ENCODE measurements at places on chromosomes 3 and 15.

DNA sequence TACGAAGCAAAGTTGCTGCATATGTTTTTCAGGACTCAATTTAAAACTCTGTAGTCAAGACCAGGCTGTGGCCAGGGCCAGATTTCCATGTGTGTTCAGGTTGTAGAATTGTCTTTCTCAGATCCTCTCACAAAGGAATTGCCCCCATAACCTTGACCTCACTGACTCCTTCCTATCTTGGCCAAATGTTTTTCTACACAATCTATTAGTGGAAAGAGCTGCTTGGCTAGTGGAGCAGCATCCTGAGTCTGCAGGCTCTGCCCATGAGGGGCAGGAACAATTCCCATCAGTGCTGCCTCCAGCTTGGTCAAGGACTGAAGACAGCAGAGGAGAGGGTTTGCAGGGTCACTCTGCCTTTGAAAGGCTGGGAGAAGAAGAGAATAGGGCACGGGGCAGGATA is 6.9 kb upstream of the TBC1D21 start:
- no peak for DNase-seq

GRCh38 chr15:52180196-52180835 is 10.9 kb downstream of the GNB5 start:
- no peak for DNase-seq

GRCh38 chr15:32134842-32135241 is 104.5 kb downstream of the CHRNA7 start:
- DNase-seq: no peak

DNA sequence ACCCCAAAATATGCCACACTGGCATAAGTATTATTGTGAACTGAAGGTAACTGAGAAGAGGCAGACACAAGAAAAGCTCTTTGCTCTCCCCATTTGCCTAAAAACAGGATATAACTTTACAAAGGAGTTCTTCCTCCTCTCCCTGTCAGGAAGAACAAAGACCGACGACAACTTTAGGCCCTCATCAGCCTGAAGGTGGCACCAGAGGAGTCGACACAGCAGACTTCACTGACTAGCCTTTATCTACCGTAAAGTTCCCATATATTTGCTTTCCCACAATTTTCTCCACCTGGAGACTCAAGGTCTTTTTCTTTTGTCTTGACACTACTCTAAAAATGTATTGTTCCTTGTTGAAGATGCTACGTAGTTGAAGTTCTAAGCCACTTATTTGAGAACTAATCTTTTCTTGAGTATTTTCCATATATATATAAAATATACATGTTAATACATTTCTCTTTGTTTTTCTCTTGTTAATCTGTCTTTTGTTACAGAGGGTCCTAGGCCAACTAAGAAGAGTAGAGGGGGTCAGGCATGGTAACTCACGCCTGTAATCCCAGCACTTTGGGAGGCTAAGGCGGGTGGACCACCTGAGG is 16.2 kb upstream of the XIRP1 start:
- DNase-seq: peak; percentile 66

DNA sequence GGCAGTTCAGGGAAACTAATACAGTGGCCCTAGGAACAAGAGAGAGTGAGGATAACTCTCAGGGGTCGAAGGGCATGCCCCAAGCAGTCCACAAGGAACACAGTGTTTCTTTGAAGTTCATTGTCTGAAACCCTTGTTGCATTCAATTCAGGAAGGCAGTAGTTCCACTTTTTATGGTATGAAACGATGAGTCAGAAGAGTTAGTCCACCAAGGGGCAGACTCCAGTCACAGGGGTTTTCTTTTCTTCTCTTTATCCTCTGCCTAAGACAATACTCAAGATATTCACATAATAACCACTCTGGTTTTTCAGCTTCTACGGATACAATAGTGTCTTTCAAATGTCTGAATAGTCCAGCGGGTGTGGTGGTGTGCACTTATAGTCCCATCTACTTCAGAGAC is 23.7 kb upstream of the TICRR start:
- no peak for DNase-seq

DNA sequence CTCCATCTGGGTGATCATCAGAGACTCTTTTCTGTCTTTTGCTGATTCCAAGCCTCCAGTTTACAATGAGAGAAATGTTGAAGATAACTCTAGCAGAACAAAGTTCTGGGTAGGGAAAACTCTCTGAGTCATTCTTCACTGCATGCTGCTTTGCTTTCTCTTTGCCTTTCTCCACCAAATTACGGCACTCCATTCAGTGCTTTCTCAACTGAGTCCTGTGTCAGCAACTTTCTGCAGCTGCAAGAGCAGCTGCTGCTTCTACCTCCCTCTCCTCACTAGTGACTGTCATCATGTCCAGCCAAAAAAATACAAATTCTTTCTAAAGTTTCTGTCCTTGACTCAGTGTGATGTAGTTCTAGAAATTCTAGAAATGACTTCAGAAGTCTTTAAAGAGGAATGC is 953.8 kb downstream of the IGSF11 start:
- no peak for DNase-seq

- DNase-seq: no peak
These were observed 619.0 kb upstream of the GOLIM4 start for GRCh38 chr3:168714609-168715240.

DNA sequence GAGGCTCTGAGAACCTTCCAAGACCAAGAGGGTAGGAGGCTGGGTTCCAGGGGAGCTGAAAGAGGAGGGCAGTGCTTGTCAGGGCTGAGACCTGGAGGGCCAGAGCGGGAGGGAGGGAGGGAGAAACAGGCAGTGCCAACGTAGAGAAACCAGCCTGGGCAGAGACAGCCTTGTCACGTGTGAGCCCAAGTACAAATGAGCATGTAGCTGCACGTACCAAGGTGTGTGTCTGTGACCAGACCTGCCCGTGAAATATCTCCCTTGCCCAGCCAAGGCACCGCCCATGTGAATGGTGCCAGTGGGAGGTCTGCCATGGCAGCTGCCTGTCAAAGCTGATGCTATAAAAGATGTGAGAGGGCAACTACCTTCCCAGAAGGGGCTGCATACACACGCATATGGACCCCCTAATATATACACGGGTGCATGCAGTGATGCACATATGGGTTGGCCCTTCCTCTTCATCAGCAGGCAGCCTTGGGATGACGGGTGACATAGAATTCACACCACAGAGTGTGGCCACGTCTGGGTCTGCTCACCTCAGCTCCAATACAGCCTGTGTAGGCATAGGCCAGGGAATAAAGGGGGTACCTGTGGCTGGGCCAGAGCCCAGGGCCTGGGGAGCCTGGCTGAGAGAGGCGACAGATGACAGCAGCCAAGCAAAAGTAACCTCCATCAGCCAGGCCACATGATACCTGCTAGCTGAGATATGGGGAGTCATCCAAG is 7.8 kb upstream of the CTDSPL start:
- DNase-seq: no peak

GRCh38 chr15:43105077-43105736 is 631 bp downstream of the UBR1 start:
- DNase-seq: no peak

DNA sequence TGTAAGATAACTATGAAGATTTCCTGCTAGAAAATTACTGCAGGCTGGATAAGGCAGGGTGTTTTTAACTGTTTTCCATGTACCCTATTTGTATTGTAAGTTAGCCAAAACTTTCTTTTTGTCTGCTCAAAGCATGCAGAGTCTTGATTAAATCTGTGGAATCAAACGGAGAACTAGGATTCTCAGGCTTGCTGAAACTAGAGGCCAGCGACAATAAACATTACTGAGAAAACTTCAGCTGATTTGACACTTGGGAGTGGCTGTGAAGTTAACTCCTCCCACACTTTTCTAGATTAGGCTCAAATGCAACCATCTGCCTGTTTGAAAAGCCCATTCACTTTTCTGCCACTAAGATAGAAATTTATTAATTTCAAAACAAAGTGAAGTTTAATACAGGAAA is 153.2 kb upstream of the FRMD4B start:
- DNase-seq: no peak

DNA sequence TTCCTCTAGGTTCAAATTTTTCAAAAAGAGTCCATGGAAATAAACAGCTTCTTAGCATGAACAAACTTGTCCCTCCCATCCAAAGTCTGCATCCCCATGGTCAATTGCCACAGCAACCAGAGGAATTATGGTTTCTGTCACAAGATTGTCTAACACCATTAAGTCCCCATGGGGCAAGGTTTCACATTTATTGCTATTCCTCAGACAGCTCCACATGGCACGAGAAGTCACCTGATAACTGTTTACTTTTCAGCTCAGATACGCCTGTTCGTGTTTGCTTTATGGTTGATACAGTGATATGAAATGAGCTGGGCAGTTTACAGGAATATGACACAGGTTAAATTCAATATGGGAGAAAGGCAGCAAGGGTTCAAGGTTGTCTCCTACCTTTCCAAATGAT is 37.9 kb upstream of the MUC13 start:
- no peak for DNase-seq

- no peak for DNase-seq
These were observed 490.2 kb downstream of the CNTN6 start for GRCh38 chr3:1583044-1583443.

- DNase-seq: peak; percentile 38
These were observed 9.8 kb downstream of the HOMER2 start for GRCh38 chr15:82942691-82943090.

DNA sequence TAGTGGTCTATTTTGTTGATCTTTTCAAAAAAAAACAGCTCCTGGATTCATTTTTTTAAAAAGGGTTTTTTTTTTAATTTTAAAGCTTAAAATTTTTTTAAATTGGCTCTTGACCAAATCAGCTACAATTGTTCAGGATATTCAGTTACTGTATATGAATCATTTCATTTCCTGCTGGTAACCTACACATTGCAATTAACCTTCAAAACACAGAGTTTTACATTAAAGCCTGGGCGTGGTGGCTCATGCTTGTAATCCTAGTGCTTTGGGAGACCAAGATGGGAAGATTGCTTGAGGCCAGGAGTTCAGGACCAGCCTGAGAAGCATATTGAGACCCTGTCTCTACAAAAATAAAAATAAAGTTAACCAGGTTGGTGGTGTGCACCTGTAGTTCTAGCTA is 163.4 kb downstream of the ALDH1A2 start:
- DNase-seq: no peak

DNA sequence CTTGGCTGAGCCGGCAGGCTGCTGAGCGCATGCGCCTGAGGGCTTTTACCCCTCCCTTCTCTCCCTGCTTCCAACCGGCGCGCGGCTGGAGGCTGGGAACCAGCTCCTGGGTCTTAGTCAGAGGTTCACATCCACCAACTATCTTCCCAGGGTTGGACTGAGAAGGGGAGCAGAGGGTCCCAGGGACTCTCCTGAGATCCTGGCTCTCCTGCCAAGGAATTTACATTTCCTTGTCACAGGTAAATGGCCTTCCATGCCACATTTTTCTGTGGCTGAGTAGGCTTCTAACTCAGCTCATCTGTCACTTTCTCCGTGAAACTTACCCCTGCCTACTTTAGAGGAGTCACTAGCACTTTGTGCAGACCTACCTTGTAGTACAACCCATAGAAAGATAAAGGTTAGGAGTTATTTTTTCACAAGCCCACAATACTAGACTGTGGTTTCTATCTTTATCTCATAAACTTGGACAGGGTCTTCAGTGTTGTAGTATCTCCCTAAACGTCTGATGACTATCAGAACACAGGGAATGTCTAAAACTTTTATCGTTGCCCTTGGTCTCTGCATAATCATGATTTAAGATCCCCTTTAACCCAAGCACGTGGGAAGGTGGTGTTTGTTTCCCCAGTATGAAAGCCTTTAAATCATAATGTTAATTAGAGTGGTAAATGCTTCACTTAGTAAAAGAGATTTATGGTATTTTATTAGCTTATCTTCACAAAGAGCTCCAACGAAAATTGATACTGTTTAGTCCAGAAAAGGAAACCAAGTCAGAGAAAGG is 638 bp upstream of the TBC1D5 start:
- DNase-seq: no peak

DNA sequence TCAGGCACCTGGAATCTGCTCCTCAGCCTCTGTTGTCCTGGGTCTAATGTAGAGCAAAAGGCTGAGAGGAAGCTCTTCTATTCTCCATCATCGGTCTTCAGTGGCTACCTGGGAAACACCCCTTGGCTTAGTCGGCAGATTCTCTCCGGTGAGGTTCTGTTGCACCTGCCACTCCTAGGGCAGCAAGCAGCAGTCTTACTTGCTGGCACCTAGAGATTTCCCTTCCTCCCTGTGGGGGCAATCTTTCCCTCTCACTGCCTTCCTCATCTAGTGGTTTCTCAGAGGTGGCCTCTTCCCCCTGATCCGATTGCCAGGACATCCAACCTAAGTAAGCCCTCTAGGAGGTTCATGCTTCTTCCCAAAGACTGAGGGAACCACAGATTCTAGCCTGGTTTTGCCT is 60.8 kb downstream of the PLS1 start:
- DNase-seq: no peak

- DNase-seq: no peak
These were observed 756.3 kb downstream of the VGLL3 start for GRCh38 chr3:86234506-86235254.

GRCh38 chr3:104514371-104514770 is 852.3 kb upstream of the ALCAM start:
- no peak for DNase-seq

- peak; percentile 89 for DNase-seq
These were observed 12.9 kb downstream of the CD276 start for GRCh38 chr15:73697033-73697467.

DNA sequence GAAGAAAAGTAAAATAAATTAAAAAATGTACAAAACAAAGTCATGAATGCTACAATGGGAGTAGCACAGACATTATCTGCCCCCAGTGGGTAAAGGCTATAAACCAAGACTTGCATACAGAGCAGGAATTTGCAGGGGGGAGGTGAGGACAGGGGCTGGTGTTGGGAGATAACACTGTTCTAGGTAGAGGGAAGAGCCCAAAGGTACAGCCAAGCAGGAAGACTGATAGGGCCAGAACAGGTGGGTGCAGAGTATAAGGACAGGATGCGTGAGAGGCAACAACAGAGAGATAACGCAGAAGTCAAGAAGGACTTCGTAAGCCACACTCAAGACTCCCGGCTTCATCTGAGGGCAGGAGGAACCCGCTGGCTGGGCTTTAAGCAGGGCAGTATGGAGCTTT is 146.5 kb downstream of the CTNNB1 start:
- no peak for DNase-seq

DNA sequence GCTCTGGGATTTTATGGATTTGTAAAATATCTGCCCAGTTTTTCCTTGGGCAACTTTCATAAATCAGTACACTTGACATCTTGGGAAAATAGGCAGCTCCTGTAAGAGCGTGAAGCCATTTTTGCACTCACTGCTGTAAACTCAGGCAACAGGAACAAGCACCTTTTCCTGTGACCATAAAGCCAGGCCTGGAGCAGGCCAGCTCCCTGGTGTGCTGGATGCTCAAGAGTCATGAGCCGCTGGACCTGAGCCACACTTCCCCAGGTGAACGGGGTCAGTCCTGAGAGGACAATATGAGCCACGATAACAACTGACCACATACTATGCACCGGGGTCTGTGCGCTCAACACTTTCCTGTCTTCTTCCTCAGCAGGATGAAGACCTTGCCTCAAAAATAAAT is 158.2 kb downstream of the NUP210 start:
- DNase-seq: no peak

- no peak for DNase-seq
These were observed 163.4 kb upstream of the SEMA6D start for GRCh38 chr15:47553947-47554346.

- DNase-seq: no peak
These were observed 47.0 kb upstream of the HERC1 start for GRCh38 chr15:63880744-63881143.

GRCh38 chr3:197750858-197751737 is 1.4 kb downstream of the FYTTD1 start:
- DNase-seq: peak; percentile 32

- peak; percentile 73 for DNase-seq
These were observed 84.5 kb upstream of the NTRK3 start for GRCh38 chr15:88341006-88341405.

Measured in fibroblast of skin of scalp (primary cell).